Activated CD8-positive, alpha-beta memory T cell treated with anti-CD3 and anti-CD28 coated beads for 24 hours (primary cell): ENCODE measurements at places on chromosomes 5 and 9.
A peak's percentile ranks its signal among the peaks of the same experiment; 100 is the strongest.

DNA sequence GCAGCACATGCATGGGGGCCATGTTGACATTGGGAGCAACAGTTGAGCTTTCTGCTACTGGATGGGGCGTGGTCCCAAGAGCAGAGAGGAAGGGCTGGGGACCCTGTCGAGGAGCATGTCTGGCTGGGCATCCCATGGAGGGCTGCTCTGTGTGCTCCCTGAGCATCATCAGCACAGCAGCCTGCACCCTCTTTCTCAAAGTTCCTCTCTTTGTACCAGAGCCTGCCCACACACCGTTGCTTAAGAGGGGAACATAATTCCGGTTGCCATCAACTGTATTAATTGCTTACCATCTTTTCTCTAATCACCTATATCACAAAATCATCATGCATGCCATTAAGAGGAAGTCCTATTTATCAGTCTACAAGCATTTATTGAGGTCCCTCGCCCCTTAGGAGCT is 55.2 kb upstream of the DIRAS2 start:
- no peak for DNase-seq

GRCh38 chr9:10875752-10876151 is 262.9 kb upstream of the PTPRD start:
- no peak for DNase-seq

GRCh38 chr5:160479926-160480325 is 58.3 kb downstream of the PTTG1 start:
- no peak for DNase-seq

DNA sequence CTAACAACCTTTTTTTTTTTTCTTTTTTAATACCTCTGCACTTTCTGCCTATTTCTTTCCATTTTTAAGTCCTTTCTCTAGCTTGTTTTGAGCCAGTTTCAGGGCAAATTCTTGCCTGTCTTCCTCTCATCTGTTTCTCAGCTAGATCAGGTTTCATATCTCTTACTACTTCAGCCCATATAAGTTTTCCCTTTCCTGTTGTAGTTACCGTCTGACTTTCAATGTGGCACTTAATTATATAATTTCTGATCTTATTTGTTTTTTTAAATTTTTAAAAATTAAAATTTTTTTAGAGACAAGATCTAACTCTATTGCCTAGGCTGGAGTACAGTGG is 104.7 kb upstream of the ELL2 start:
- DNase-seq: no peak

- DNase-seq: no peak
Observed at GRCh38 chr9:121890746-121891145, 202.4 kb downstream of the TTLL11 start.

- DNase-seq: no peak
Observed at GRCh38 chr5:6716629-6717149, 3.5 kb downstream of the TENT4A start.

DNA sequence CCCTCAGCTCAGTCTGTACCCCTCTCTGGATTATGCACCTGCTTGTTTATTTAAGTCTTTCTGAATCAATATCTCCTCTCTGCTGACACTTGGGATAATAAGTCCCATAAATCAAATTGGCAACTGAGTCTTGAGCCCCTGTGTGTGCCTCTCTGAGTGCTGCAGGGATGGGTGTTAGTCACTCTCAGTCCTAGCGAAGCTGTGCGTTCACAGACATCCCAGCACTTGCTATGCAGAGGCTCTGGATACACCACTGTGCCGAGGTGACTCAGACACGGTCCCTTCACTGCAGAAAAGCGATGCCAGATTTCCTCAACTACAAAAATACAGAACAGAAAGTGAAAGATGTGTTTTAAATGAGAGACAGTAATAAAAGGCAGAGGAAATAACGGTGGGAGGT is 4.1 kb upstream of the KCNMB1 start:
- peak; percentile 62 for DNase-seq

GRCh38 chr9:127346584-127346983 is 50.4 kb upstream of the SLC2A8 start:
- peak; percentile 28 for DNase-seq

GRCh38 chr9:111839387-111839786 is 44.6 kb upstream of the SHOC1 start:
- no peak for DNase-seq

- no peak for DNase-seq
Observed at GRCh38 chr9:88458716-88459465, 70.6 kb downstream of the SPIN1 start.

DNA sequence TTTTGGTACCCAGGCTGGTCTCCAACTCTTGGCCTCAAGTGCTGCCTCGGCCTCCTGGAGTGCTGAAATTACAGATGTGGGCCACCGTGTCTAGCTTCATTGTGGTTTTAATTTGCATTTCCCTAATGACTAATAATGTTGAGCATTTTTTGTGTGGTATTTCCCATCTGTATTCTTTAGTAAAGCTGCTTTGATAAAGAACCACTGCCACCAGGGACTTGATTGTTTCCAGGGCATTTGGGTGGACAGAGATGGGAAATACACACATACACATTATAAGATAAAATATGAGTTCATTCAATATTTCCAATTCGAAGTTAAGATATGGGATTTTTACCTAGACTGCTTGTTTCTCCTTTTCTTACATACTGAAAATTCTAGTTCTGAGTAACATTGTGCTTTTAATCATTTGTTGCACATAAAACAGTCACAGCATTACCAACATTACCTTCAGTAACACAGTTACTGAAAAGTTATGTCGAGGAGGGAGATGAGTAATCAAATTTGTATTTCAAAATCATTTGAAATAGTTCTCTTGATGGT is 28.9 kb downstream of the HABP4 start:
- no peak for DNase-seq

DNA sequence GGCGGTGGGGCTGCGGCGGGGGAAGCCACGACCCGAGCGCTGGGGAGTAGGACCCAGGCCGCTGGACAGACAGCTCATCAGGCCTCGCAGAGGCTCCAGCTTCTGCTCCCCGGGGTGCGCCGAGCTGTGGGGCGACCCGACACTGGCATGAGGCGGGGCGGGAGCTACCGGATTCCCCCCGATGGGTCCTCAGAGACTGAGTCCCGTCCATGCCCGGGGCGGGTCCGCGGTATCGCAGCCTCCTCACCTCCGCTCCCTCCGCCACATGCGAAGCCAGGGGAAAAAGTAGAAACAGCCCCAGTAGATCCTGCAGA is 2.6 kb upstream of the CCL27 start:
- DNase-seq: no peak

DNA sequence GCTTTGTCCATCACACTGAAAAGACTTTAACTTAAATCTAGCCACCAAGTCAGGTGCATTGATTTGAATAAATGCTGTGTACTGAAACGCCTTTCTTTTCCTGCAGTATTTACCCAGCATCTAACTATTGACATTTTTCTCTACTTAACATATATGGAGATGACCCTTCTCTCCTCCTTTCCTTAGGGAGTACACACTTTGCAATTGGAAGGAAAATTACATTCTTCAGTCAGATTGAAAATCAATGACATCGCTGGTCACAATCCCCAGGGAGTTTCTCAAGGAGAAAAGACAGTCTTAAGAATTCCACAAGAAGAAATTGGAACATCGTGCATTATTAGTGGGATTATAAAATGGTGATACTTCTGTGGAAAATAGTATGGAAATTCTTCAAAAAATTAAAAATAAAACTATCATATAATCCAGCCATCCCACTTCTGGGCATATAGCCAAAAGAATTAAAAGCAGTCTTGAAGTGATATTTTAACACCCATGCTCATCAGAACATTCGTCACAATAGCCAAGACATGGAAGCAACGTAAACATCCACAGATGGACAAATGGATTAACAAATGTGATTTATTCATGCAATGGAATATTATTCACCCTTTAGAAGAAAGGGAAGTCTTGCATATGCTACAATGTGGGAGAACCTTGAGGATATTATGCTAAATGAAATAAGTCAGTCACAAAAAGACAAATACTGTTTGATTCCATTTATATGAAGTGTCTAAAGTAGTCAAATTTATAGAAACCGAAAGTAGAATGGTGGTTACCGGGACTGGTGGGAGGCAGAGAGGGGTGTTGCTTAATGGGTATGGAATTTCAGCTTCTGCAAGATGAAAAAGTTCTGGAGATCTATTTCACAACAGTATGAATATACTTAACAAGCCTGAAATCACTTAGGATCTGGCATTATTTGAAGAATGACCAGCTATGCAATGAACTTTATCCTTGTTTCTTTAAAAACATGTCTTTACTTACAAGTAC is 14.3 kb upstream of the FREM1 start:
- DNase-seq: no peak

- no peak for DNase-seq
Observed at GRCh38 chr9:34862043-34862442, 96.0 kb upstream of the PHF24 start.

GRCh38 chr9:133995012-133995896 is 3.1 kb upstream of the VAV2 start:
- DNase-seq: no peak

GRCh38 chr5:54450542-54450941 is 5.0 kb upstream of the HSPB3 start:
- no peak for DNase-seq

- no peak for DNase-seq
Observed at GRCh38 chr5:164355267-164355830, 849.9 kb downstream of the MAT2B start.

- DNase-seq: no peak
Observed at GRCh38 chr5:86689103-86689729, 71.5 kb downstream of the COX7C start.

- DNase-seq: no peak
Observed at GRCh38 chr9:11779971-11780370, 913.2 kb upstream of the TYRP1 start.

DNA sequence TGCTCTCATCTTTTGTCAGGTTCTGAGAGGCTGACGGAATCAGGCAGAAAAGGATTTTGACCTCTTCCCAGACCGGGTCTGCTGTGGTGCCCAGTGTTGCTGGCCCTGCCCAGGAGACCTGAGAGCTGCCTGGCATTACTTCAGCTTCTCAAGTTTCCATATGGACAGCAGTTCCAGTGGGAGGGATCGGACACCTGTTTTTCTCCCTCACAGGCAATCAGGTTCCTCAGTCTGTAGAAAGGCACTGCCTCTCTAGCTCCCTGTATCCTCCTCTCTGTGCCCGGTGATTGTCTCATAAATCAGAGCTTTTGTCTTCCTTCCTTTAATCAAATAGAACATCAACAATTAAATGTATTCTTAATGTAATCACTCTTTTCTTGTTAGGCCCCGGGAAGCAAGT is 198.7 kb downstream of the SEMA6A start:
- DNase-seq: no peak

GRCh38 chr5:87722286-87722685 is 309.6 kb upstream of the CCNH start:
- no peak for DNase-seq

- DNase-seq: no peak
Observed at GRCh38 chr9:99828417-99829176, 6.9 kb downstream of the NR4A3 start.

GRCh38 chr5:12125895-12126294 is 221.6 kb upstream of the CTNND2 start:
- no peak for DNase-seq

GRCh38 chr5:18882154-18882553 is 1105.8 kb downstream of the CDH18 start:
- DNase-seq: no peak

GRCh38 chr9:27888661-27889295 is 315.5 kb upstream of the C9orf72 start:
- DNase-seq: peak; percentile 62

- DNase-seq: no peak
Observed at GRCh38 chr9:4559261-4560182, 69.3 kb downstream of the SLC1A1 start.

- DNase-seq: no peak
Observed at GRCh38 chr5:125286271-125286670, 539.8 kb upstream of the ZNF608 start.

- no peak for DNase-seq
Observed at GRCh38 chr9:17986595-17986994, 407.7 kb downstream of the SH3GL2 start.

- no peak for DNase-seq
Observed at GRCh38 chr5:129406440-129406839, 53.7 kb upstream of the ADAMTS19 start.

DNA sequence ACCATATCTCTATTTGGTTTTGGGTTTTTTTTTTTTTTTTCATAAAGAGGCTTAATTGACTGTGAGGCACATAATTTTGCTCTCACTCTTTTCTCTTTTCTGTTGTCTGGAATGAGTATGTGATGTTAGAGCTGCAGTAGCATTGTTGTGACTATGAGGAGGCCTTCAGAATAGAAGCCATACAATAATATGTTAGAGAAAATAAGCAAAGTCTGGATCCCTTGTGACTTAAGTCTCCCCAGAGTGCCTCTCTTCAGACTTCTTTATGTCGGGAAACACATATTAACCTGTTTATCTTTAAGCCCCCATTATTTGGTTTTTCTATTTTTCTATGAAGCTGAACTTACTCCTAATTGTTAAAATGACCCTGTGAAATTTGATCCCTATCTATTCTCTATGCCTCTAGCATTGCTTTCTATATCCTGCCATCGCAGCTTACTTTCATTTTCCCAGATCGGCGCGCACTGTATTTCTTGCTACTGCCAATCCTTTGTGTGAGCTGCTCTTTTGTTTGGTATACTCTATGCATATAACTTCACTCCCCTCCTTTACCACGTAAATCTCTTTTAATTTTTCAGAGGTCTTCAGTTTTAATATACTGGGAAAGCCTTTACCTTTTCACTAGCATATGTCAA is 372.5 kb upstream of the KCNN2 start:
- no peak for DNase-seq

GRCh38 chr9:35518225-35518821 is 28.4 kb downstream of the RUSC2 start:
- DNase-seq: no peak

DNA sequence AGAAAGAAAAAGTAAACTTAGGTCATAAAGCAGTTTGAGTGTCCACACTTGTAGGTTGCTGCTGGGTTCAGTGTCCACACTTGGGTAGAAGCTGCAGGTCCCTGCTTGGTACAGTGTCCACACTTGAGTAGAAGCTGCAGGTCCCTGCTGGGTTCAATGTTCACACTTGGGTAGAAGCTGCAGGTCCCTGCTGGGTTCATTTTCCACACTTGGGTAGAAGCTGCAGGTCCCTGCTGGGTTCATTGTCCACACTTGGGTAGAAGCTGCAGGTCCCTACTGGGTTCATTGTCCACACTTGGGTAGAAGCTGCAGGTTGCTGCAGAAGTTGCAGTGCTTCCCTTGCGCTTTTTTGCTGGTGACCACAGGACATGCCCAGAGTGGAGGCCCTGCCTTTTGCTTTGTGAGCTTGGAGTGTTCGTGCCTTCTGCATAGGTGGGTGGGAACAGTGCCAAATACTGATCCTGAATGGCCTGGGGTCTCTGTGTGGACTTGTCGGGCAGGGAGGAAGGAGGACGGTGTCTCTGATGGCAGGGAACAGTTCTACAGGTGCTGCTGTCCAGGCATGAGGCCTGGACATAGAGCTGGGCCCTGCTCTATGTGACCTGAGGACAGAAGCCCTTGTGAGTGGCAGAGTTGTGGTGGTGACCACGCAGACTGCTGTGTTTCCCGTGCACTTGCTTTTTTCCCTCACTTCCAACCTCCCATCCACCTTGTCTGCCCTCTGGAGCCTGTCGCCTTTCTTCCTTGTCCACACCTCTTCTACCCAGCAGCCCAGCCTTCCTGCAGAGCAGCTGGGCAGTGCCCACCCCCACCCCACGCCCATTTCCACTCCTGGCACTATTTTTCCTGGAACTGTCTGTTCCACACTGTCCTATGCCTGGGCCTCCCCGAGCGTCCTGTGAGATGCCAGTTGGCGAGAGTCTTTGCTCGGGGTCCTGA is 120.8 kb downstream of the EHMT1 start:
- DNase-seq: no peak
